Fibroblast of skin of right quadriceps (primary cell): ENCODE measurements at places on chromosomes 1 and 21.

GRCh38 chr1:167369175-167369574 is 148.5 kb downstream of the POU2F1 start:
- no peak for DNase-seq

- peak; percentile 30 for DNase-seq
These were observed 37.1 kb upstream of the CD55 start for GRCh38 chr1:207284209-207284897.

DNA sequence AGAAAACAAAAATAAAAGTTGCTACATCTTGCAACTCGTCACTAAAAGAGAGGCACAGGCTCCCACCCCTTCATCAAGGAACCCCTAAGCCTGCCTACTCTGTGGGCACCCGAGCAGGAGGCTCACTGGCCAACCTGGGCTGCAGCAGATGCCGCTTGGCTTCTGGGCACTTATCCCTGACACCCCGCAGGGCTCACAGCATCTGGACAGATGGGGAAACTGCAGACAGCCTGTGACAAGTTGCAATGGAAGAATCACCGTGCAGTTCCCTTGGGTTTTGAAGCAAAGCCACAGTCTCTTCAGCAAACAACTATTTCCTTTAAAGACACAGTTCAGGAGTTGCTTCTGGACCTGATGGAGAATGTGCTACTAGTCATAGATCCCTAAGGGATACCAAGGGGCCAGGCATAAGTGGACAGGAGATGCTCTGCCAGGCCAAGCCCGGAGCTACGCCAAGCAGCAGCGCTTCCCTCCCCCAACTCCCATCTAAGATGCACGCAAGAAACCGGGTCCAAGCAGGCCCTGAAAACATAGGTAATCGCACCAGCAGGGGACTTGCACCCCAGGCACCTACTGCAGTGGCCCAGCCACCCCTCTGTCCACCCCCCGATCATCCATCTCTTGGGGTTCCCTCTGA is 170.6 kb downstream of the NPHP4 start:
- DNase-seq = no peak

DNA sequence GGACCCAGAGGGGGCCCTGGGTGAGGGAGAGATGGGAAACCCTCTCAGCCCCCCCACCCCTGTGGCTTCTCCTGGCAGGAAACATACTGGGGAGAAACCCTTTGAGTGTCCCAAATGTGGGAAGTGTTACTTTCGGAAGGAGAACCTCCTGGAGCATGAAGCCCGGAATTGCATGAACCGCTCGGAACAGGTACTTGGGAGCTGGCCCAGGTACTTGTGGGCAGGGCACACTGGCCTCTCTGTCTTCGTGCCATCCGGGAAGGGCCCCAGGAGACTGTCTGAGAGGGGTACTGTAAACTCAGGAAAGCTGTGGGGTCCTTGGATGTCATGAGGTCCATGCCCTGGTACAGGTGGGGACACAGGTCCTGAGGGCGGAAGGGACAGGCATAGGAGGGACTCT is 6.0 kb downstream of the ZBTB48 start:
- DNase-seq = no peak

DNA sequence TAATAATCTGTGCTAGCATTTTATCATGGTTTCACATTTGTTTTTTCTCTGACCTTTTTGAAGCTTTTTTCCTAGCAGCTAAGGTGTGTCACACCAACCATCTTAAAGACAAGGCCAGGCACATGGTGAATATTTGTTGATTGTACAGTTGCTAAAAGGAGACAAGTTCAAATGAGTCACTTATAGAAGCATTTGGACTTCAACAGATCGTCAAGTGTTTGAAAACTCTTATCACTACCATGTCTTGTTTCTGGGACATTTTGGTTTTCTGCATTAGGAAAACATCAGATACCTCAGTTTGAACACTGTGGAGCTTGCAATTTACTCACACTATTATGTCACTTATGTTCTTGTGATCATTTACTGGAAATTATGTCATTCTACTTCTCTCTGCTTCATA is 407.3 kb downstream of the USP25 start:
- no peak for DNase-seq

- peak; percentile 45 for DNase-seq
These were observed 23.4 kb downstream of the PRKCZ start for GRCh38 chr1:2073382-2074230.
